NCI-H1417 treated with DMSO at 0.1 percent for 48 hours (cell line): ENCODE measurements at places on chromosomes 1 and 21.

GRCh38 chr1:160474392-160475242 is 48.4 kb downstream of the SLAMF6 start:
- DNase-seq = no peak

DNA sequence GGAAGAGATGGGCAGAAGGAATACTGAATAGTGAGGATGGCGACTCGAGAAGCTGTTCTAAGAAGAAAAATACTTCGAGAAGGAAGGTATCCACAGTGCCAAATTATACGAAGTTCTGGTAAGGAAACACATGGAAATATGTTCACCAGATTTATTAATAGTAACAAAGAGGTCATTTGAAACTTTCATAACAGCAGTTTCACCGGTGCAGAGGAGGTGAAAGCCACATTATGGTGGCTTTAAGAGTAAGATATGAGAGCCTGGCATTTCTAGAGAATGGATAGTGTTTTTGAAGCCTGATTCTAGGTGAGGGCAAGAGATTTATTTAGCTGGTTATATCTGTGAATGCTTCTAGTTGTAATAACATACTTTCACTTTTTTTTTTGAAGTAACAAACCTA is 56.2 kb downstream of the DPYD start:
- DNase-seq = no peak

DNA sequence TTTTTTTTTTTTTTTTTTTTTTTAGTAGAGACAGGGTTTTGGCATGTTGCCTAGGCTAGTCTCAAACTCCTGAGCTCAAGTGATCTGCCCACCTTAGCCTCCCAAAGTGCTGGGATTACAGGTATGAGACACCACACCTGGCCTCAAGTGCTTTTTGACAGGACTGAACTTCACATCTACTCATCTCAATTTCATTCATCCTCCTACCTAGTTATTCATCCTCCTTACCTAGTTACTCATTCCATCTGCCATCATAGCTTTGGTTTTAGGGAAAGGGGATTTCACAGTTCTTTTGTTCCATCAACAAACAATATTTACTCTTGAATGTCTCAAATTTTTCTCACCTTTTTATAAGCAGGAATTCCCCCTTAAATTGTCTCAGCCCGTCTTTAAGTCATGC is 38.6 kb upstream of the RALGPS2 start:
- DNase-seq = no peak

- no peak for DNase-seq
Measured at GRCh38 chr1:234600418-234601281, 9.3 kb downstream of the IRF2BP2 start.

DNA sequence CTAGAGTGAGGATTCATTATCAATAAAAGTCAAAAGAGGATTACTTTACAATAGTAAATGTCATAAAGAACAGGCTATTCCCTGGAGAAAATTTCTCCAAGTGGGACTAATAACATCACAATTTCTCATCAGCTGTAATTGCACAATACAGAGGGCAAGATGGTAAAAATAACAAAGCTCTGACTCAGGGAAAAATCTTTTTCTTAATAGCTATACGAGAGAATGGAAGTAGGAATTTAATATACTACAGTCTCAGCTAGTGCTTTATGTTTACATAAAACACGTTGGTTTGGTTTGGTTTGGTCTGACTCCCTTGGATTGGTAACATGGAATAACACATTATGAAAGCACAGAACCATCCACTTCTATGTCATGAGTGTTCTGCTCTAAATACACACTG is 397.6 kb downstream of the LRRIQ3 start:
- DNase-seq = no peak

- DNase-seq = no peak
Measured at GRCh38 chr1:6265151-6265550, 4.3 kb upstream of the GPR153 start.

- no peak for DNase-seq
Measured at GRCh38 chr1:29125237-29125641, 1.5 kb upstream of the TMEM200B start.

DNA sequence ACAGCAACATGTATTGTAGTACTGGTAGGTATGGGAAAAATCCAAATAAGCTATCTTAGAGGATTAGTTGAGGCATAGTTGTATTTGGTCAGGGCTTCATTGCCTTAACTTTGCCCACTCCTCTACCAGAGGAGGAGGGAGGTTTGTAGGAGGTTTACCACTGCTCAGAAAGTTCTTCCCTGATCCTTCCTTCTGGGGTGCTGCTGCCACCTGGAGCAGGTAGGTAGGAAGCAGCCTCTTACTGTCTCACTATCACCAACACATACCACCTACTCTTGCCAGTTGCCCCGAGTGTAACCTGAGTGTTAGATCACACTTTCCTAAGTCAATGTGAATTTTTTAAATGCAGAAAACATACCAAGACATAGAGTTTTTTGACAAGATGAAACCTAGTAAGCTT is 24.1 kb upstream of the ZSWIM5 start:
- no peak for DNase-seq

- DNase-seq = peak; percentile 43
Measured at GRCh38 chr1:110619412-110620249, 13.5 kb upstream of the KCNA2 start.

GRCh38 chr1:185317886-185318310 is 855 bp upstream of the IVNS1ABP start:
- DNase-seq = no peak

DNA sequence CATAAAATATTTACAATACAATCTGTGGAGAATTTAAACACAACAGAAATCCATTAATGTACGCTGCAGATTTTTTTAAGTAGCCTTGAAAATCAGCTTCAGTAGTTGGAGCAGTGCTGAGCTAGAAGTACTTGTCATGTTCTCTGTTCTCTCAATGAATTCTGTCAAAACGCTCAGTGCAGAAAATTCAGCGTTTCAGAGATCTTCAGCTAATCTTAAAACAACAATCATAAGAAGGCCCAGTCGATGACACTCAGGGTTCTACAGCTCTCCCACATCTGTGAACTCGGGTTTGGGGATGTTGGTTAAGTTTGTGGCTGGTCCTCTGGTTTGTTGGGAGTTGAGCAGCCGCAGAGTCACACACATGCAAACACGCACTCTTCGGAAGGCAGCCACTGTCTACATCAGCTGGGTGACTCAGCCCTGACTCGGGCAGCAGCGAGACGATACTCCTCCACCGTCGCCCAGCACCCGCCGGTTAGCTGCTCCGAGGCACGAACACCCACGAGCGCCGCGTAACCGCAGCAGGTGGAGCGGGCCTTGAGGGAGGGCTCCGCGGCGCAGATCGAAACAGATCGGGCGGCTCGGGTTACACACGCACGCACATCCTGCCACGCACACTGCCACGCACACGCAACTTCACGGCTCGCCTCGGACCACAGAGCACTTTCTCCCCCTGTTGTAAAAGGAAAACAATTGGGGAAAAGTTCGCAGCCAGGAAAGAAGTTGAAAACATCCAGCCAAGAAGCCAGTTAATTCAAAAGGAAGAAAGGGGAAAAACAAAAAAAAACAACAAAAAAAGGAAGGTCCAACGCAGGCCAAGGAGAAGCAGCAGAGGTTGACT is 161.2 kb downstream of the RUNX1 start:
- no peak for DNase-seq

- DNase-seq = no peak
Measured at GRCh38 chr1:100530141-100530540, 7.8 kb upstream of the GPR88 start.

DNA sequence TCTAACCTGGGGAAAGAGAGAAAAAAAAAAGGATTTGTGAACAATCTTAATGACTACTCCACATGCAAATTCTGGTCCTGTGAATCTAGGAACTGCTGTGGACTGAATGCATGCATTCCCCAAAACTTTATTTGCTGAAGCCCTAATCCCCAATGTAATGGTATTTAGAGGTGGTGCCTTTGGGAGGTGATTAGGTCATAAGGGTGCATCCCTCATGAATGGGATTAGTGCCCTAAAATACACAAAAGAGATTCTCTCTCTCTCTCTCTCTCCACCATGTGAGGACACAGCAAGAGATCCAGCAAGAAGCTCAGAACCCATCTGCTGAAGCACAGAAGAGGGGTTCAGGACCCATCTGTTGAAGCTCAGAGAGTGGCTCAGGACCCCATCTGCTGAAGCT is 26.2 kb upstream of the KIRREL1 start:
- DNase-seq = no peak

- DNase-seq = no peak
Measured at GRCh38 chr1:229883504-229884200, 183.4 kb upstream of the GALNT2 start.

DNA sequence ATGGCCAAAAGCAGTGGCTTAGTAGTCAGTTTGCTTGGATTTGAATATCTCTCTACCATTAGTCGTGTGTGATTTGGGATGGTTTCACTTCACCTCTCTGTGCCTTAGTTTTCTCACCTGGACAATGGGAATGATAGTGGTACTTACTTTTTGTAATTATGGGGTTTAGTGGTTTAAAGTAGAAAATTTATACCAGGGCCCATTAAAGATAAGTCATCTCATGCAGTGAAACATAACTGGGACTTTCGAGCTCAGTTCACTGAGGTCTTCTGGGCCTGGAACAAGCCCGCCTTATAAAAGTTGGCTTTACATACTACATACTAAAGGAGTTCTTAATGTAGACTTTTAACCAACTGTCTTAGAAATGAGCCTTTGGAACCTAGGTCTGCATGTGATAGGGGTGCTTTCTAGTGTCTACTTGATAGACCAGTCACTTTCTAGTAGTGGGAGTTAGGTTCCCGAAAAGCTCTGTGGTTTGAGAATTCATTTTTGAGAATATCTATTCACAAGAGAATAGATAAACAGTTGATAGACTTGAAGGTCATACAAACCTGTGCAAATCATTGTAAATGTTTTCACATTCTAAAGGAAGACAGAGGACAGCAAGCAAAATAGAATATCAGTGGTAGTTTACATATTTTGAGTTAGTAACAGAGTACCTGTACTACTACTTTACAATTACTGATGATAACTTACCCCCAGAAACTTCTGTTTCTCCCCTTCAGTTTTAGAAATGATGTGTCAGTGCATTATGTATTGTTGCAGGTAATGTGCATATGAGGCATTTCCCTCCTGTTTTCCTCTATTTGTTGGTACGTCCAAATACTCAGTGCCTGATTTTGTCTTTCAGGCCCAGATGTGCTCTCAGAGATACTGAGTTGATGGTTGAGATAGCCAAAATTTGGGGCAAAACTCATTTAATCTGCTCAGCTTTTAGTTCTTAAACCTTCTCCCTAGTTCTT is 48.0 kb downstream of the DYRK1A start:
- no peak for DNase-seq

- no peak for DNase-seq
Measured at GRCh38 chr1:16125483-16125882, 30.4 kb downstream of the EPHA2 start.

DNA sequence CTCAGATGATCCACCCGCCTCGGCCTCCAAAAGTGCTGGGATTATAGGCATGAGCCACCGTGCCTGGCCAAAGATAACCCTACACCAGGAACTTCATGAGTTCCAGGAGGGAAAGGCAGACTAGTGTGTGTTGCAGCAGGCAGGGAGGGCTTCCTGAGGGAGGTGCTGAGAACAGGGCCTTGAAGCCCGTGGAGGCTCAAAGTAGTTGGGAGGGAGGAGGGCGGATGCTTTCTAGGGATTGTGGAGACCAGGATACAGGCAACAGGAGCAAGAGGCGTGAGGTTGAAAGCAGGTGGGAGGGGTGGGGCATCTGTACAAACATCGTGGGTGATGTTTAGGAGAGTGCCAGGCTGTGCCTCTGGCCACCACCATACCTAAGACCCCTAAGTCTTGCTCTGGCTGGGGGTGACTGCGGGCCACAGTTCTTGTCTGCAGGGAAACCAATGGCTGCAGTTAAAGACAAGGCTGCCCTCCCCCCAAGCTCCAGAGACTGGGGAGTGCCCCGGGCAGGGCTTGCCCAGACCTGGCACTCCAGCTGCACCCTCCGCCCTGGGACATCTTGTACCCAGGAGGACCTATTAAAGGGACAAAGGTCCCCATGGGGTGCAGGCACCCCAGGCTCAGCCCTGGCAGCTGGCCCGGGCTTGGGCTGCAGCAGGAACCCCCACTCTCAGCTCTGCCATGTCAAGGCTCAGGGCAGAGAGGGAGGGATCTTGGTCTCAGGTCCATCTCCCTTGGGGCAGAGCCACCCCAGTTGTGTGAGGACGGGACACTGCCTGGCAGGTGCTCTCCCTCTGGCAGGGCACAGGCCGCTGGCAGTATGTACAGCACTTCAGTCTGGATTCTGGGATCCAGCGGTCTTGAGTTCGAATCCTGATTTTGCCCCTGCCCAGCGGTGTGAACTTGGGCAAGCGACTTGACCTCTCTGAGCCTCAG is 22.1 kb upstream of the CASZ1 start:
- no peak for DNase-seq

DNA sequence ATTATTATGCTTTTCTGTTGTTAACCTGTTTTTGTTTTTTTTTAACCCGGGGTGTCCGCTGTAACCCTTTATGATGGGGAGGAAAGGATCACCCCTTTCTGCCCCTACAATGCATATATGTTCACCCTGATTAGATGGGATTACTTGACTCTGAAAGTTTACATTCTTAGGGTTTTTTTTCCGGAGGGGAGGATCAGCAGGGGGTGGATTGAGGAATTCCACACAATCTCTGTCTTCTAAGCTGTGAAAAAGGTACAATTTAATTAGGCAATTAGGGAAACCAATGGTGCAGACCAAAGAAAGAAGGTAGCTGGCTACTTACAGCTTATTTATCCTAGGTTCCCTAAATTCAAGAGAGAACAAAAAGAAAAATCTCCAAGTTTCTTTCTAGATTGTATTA is 58.3 kb downstream of the EDEM3 start:
- DNase-seq = no peak
